ENCODE measurements at places on chromosomes 3 and 15. TPM values are rescaled to one million over a fixed set of nuclear protein-coding genes. Genes with fewer than 3 reads are reported as not detected.

DNA sequence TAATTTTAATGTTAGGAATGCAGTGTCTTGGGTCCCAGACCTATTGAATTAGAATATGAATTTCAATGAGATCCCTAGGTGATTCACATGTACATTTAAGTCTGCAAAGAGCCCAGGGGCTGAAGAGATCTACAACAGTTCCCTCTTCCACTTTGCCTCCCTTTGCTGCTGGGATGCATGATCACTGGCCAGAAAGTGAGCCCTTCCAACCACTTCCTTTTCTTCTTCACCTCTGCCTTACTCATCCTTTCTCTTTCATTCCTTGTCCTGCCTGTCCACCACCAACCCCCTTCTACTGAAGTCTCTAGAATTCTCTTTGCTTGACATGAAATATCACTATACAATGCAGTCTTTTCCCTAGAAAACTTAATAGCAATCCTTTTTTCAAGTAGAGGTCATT lies 222.4 kb upstream of the LRIG1 start:
- no peak for DNase-seq

GRCh38 chr3:110494093-110494490 lies 577.5 kb upstream of the NECTIN3 start:
- no peak for DNase-seq

DNA sequence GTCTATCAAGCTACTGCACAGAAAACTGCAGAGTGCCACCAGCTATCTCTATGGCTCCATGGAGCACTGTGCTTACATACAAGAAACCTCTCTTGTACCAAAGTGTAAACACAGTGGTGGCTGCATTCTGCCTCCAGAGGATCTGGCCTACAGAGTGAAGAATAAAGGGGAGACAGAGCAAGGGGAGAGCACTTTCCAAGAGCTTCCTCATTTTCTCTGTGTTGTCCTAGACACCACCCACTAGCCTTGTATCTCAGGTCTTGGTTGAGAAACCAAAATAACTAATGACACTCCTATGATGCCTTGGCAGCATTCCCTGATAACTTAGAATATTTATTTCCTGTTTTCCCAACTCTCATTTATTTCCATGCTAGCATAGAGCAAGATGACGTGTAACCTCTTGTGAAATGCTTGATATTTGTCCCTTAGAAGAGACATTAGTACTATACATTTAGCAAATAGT lies 56.9 kb upstream of the PHLDB2 start:
- DNase-seq: peak; percentile 80

DNA sequence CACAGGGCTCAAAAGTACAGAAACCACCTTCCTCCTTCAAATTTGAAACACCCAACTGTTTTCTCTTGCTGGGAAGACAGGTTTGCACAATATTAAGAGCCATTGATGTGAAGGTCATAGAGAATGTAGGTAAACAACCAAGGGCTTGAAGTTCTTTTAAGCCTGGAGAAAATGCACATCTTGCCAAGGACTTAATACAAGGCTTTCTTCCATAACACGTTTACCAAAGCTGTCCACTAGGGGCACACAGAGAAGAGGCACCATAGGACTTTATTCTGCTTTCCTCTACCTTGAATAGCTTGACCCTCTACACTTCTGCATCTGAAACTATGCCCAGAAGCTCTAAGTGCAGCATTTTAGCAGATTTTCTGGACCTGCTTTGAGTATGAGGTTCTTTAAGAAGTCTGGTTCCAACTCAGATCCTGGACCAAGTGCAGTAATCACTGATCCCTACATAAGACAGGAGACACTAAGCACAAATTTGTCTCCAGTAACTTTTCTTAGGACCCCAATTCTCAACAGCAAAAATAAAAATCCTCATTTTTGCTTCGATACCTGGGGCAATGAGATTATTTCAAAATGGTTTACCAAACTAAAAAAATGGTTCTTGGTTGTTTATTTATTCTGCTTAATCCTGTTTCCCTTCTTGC lies 138.0 kb downstream of the FBN1 start:
- DNase-seq: peak; percentile 57

DNA sequence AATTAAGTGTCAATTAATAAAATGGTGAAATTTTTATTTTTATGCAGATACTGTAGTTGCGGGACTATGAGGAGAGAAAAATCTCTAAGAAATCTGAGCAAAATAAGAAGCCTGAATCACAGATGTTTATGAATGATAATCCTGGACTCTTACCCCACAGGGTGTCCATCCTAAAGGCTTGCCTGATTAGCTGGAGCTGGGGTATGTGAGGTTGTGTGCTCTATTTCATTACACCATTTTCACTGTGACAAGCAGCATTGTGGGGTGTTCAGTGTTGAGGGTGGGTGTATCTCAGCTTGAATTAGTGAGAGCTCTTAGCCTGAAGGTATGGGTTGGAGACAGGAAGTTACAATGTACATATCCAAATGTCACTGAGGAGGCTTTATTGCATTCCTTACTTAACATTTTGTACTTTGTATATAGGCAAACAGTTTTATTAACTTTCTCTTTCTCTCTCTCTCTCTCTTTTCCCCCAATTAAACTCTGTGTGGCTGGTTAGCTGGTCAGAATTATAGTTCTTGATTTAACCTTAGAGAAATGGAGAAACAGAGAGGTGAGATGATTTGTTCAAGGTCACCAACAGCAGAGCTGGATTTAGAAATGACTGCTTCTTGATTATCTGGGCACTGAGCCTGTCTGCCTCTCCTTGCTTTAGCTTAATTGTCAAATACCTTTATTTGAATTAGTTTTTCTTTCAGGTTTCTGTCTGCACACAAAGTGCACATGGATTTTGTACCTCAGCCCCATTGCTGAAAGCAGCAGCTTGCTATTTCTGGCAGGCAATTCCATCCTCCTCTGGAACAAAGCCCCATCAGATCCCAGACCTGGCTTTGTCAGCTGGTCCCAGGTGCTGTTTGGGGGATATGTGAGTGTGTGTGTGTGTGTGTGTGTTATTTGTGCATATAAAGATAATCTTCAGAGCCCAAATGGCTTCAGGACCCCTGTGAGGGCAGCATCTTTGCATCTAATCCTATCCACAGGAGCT lies 35.8 kb downstream of the GJD2 start:
- no peak for DNase-seq

GRCh38 chr3:22928216-22929110 lies 274.7 kb upstream of the UBE2E2 start:
- DNase-seq: no peak

- peak; percentile 55 for DNase-seq
These were observed 80.2 kb upstream of the PXYLP1 start for GRCh38 chr3:141151439-141151838.

- DNase-seq: no peak
These were observed 404.6 kb upstream of the MCTP2 start for GRCh38 chr15:93826790-93827189.

DNA sequence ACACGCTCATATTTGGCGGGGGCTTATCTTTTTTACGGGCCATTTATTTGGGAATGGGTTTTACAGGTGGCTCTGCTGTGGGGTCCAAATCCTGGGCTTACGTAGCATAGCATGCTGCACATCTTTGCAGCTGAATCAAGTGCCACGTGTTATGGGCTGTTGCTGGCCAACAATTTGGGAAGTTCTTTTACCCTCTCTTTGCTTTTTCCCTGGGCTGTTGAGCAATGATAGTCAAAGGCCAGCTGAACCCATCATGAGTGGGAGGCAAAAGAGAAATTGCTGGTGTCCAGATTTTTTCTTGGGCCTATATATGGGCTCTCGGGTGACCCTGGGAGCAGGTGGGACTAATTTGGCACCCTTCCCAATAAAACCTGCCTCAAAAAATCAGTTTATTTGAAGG lies 209.3 kb upstream of the SATB1 start:
- DNase-seq: no peak

GRCh38 chr3:10352146-10352911 lies 31.4 kb upstream of the SEC13 start:
- no peak for DNase-seq

DNA sequence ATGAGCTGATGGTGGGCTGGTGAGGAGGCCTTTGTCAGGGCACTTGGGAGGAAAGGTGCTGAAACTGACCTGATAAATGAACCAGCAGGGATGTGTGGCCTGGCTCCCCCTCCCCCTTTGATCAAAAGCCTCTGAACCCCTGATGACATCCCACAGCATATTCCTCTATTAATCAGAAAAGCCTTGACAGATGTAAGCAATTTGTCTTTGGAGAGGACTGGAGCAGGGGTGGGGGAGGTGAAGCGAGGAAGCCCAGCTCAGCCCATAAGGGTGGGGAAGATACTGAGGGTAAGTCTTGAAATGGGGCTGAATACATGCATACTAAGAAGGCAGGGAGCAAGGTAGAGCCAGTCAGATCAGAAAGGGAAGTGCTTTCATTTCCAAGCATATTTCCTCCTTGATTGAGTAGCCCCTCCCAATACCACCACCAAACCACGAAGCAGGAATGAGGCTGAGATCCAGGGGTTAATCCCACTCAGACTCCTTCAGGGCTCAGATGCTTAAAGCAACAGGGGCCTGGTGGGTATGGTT lies 34.7 kb upstream of the MRPS22 start:
- no peak for DNase-seq

- DNase-seq: no peak
These were observed 42.6 kb upstream of the SEMA6D start for GRCh38 chr15:47674586-47675232.

DNA sequence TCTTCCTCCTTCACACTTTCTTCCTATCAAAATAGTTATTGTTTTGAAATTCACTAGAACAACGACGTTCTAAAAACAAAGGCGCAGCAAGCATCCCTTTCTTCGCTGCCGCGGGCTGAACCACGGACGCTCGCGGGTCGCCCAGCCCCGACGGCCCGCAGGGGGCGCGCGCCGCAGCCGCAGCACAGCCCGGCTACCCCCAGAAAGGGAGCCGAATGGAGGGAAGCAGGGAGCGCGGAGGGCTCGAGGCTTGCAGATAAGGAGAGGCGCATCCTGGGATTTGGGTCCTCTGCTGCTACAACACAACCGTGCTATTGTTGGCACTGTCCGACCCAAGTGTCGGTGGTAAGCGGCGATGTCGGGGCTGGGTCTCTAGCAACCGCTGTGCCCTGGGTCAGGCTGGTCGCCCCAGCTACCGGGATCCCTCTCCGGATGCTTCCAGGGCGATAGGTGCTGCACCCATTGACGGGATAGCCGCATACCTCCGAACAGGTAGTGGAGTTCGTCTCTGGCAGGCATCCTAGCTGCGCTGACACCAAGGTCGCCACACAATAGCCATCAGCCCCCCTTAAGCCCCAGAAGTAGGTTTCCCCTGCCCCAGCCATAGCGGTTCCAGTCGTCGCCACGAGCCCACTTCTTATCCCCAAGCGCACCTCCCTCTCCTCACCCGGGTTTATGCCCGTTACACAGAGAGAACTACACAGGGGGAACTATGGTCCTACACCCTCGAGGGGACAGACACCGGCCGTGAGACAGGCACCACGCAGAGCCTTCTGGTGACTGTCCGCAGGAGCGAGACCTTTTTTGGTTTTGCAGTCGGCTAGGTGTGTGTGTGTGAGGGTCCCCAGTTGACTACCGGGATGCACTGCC lies 6.0 kb downstream of the ONECUT1 start:
- DNase-seq: no peak

DNA sequence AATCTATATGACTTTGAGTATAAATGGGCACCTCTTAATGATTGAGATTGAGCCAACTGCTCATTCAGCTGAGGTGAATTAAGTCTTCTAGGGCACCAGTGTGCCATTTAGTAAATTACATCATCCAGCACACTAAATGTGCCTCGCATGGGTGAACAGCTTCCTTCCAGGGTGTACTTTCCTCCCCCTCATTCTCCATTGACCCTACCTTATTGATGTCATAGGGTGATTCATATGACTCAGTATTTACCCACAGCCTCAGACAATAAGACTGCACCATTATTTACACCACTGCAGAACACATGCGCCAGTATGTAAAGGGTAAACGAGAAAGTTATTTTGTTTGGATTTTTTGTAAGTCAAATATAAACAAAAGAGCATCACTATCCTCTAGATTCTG lies 185.2 kb upstream of the ARL6 start:
- DNase-seq: no peak

DNA sequence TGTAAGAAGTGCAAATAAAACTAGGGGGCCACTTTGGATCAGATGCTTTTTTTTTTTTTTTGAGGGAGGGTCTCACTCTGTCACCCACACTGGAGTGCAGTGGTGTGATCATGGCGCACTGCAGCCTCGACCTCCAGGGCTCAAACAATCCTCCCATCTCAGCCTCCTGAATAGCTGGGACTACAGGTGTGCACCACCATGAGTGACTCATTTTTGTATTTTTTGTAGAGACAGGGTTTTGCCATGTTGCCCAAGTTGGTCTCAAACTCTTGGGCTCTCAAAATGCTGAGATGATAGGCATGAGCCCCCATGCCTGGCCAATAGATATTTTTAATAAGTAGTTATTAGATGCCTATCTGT lies 20.8 kb downstream of the CCR1 start:
- DNase-seq: no peak

DNA sequence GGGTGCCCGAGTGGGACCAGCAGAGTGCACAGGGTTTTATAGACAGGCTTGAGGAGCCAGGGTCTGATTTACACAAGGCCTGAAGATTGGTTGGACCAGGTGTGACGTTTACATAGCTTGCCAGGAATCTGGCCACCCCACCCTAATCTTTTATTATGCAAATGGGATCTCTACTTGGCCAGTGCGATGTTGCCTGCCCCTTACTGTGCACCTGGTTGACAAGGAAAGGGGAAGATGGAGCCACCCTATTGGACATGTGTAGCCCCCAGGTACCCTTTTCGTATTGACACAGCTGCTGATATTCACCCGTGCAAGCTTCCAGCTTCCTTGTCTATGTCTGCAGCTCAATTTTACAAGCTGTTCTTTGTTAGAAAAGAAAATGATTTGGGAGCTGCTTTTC lies 132.0 kb downstream of the ARNT2 start:
- no peak for DNase-seq

DNA sequence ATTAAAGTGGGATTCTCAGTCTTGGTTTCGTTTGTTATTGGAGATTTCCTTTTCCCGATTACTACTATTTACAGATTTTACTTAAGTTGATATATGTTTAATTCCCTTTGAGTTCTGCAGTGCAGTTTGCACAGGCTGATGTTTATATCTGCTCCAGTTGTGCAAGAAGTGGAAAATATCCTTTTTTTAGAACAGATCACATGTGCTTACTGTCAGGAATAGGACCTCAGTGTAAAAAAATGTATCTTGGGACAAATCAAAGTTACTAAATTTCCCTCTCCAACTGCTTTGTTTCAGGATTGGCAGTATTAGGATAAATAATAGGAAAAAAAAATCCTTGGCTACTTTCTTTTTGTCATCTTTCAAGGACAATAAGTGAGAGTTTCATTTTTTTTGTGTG lies 6.9 kb downstream of the MITF start:
- DNase-seq: no peak

GRCh38 chr3:136783708-136784191 lies 31.6 kb upstream of the STAG1 start:
- peak; percentile 82 for DNase-seq

- no peak for DNase-seq
These were observed 298.3 kb upstream of the GPR149 start for GRCh38 chr3:154728285-154728684.

GRCh38 chr15:76149291-76149915 lies 89.6 kb downstream of the TMEM266 start:
- no peak for DNase-seq

The ECE2 gene
- total RNA-seq: not detected

The XCR1 gene
- not detected for total RNA-seq

The PLAAT1 gene
- total RNA-seq: not detected

The CELF6 gene
- total RNA-seq: 1.0 TPM

The DLL4 gene
- total RNA-seq: 0.13 TPM

The RBM15B gene
- total RNA-seq: 26.1 TPM

All from myocyte (in vitro differentiated cells).